Dermis microvascular lymphatic vessel endothelial cell (primary cell): ENCODE measurements at places on chromosomes 16 and 17. TPM values are rescaled to one million over a fixed set of nuclear protein-coding genes. Genes with fewer than 3 reads are reported as not detected.

The HOXB8 gene
- total RNA-seq: 0.64 and 0.76 TPM in 2 replicates

The CCL17 gene
- not detected in 2 replicates for total RNA-seq

The CDC27 gene
- total RNA-seq: 121 and 123 TPM in 2 replicates

The TUBB3 gene
- 76.0 and 137 TPM in 2 replicates for total RNA-seq

The CACNG1 gene
- total RNA-seq: not detected in 2 replicates
